ENCODE measurements at places on chromosomes 5 and 9.

DNA sequence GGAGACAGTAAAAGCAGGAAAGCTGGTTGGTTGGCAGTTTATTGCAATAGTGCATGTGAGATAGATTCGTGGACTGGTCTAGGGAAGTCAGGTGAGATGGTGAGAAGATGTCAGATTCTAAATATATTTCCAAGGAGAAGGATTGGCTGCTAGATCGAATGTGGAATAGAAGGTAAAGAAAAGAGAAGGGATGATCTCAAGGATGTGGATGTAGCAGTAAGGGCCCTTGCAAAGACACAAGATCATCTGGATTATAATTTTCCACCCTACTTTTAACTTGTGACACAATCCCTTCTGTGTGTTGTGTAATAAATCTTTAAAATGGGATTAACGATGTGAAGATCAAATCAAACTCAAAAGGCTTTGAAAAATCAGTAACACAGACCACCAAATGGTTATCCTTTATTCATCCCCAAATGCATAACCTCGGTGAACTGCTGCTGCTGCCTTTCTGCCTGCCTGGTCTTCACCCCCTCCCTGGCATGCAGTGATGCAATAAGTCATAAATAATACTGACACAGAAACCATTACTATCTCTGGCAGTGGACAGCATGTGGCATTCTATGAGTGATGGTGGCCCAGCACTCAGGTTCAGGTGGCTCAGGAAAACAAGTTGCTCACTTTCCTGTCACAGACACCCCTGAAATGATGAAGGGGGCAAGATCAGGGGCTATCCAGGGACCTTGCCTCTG is 178.4 kb downstream of the FAM114A2 start:
- no peak for DNase-seq

DNA sequence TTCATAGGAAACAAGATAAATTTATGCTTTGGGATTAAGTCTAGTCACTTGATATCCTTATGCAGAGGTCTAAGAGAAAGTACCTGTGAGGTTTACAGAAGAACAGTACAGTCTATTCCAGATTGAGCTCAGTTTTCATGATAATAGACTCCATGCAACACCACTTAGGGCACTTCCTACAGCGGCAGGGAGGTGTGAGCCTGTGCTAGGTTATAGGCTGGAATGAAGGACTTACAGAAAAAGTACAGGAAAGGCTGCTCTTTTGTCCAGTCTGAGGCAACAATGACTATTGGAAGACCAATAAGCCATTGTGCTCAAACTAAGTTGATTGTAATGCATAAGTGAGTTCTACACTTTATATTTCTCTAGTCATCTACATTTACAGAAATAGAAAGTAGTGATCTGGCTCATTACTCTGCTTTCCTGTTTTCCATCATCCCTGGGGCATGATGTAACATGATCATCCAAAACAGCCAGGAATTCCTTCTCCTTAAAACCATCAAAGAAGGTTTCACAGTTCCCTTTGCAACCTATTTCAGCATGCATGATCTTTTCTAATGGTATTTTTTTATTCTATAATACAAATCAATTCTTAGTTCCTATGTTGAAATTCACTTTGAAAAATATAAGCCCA is 322.8 kb downstream of the SLF1 start:
- no peak for DNase-seq

DNA sequence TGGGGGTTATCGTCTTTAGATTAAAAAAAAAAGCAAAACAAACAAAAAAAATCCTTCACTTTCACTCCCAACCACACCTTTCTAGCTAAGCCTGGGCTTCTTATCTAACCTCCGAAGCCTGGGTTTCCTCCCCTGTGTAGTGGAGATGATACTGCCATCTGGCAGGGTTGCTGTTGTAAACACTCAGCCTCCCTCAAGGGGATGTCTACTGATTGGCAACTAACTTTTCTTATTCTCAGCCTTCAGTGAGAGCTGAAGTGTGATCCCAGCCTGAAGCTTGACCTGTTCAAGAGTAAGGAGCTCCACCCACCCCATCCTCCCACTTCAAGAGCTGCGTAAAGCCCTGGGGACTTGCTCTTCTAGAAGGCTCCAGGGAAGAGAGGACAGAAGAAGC is 21.5 kb upstream of the WWC1 start:
- DNase-seq, result no peak

GRCh38 chr5:106759581-106759980 is 911.2 kb downstream of the EFNA5 start:
- DNase-seq, result no peak

- DNase-seq, result no peak
Measured at GRCh38 chr9:109765830-109766229, 14.2 kb upstream of the PALM2AKAP2 start.

GRCh38 chr5:61734966-61735365 is 402.9 kb downstream of the ZSWIM6 start:
- DNase-seq, result no peak

DNA sequence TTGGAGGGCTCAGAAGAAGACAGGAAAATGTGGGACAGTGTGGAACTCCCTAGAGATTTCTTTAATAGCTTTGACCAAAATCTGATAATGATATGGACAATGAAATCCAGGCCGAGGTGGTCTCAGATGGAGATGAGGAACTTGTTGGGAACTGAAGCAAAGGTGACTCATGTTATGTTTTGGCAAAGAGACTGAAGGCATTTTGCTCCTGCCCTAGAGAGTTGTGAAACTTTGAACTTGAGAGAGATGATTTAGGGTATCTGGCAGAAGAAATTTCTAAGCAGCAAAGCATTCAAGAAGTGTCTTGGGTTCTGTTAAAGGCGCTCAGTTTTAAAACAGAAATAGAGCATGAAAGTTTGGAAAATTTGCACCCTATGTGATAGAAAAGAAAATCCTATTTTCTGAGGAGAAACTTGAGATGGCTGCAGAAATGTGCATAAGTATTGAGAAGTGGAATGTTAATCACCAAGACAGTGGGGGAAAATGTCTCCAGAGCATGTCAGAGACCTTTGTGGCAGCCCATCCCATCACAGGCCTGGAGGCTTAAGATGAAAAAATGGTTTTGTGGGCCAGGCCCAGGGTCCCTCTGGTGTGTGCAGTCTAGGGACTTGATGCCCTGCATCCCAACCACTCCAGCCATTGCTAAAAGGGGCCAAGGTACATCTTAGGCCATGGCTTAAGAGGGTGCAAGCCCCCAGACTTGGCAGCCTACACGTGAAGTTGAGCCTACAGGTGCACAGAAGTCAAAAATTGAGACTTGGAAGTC is 463.7 kb upstream of the TLE4 start:
- no peak for DNase-seq

GRCh38 chr9:137772281-137772873 is 105.2 kb upstream of the CACNA1B start:
- no peak for DNase-seq

- no peak for DNase-seq
Measured at GRCh38 chr9:135291165-135291564, 188.4 kb upstream of the PPP1R26 start.

GRCh38 chr9:121566481-121567465 is 67.1 kb upstream of the GGTA1 start:
- DNase-seq, result no peak

GRCh38 chr5:18740301-18740700 is 1106.0 kb downstream of the TAF11L14 start:
- no peak for DNase-seq

- DNase-seq, result no peak
Measured at GRCh38 chr5:134552301-134552700, 26.8 kb downstream of the JADE2 start.

GRCh38 chr5:139631520-139632165 is 16.5 kb upstream of the CXXC5 start:
- no peak for DNase-seq

DNA sequence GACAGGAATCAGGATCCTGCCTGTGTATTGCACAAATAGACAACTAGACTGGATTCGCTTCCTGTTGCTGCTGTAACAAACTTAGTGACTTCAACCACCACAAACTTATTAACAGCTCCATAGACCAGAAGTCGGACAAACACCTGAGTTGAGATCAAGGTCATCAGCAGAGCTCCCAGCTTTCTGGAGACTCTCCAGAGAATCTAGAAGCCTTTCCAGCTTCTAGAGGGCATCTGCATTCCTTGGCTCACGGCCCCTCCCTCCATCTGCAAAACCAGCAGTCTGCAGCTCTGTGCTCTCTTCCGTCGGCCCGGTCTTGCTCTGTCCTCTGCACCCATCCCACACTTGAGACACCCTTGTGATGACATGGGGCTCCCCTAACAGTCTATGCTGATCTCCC is 99.1 kb downstream of the KCNT1 start:
- no peak for DNase-seq

GRCh38 chr5:74124826-74125225 is 498.8 kb downstream of the ARHGEF28 start:
- no peak for DNase-seq

GRCh38 chr9:118418887-118419565 is 714.8 kb downstream of the TLR4 start:
- no peak for DNase-seq

DNA sequence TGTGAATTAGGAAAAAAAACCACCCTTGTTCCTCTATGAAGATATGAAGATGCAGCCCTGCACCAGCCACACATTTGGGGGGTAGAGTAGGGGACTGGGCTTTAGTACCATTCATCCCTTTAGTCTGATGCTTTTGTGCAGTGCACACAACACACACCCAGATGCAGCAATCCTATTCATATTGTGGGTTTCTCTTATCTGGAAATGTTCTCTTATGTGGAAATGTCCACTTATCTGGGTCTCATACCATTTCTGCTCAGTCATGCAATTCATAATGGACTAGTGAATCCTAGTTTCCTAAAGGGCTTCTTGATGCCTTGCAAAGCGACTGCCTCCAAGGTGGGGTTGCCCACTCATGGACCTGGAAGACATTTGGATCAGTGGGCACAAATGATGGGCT is 47.8 kb downstream of the C9orf152 start:
- DNase-seq, result no peak

- DNase-seq, result no peak
Measured at GRCh38 chr5:74767579-74767913, 497 bp downstream of the NSA2 start.

DNA sequence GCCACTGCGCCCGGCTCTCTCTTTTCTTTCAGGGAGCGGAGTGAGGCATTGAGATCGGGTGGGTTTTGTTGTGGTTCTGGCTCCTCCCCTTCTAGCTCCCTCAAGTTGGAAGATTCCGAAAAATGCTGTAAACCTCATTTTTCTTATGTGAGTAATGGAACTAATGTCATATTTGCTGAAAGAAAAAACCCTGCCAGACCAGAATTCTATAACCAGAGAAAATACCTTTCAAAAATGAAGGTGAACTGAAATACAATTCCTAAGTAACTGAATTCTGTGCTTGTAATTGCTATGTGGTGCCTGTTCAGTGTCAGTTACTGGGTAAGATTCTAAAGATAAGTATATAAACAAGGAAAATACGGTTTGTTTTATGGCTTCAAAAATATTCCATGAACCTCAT is 30.9 kb upstream of the CDK20 start:
- no peak for DNase-seq

DNA sequence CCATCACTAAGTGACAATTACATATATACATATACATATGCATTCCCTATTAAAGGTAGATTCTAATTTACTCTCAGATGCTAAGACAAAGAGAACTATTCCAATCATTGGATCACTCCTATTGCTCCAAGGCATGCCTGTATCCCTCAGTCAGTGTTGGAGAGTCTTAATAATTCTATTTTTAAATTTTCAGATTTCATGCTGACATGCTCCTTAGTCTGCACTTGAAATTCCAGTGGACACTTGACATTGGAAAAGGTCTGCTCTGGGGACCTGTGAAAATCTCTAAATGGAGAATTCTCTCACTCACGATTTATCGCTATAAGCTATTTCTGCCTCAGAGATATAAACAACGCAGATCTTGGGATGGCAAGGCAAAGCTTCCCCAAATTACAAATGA is 3.9 kb upstream of the FUBP3 start:
- DNase-seq, result no peak
